ENCODE measurements at places on chromosomes 2 and 18.

DNA sequence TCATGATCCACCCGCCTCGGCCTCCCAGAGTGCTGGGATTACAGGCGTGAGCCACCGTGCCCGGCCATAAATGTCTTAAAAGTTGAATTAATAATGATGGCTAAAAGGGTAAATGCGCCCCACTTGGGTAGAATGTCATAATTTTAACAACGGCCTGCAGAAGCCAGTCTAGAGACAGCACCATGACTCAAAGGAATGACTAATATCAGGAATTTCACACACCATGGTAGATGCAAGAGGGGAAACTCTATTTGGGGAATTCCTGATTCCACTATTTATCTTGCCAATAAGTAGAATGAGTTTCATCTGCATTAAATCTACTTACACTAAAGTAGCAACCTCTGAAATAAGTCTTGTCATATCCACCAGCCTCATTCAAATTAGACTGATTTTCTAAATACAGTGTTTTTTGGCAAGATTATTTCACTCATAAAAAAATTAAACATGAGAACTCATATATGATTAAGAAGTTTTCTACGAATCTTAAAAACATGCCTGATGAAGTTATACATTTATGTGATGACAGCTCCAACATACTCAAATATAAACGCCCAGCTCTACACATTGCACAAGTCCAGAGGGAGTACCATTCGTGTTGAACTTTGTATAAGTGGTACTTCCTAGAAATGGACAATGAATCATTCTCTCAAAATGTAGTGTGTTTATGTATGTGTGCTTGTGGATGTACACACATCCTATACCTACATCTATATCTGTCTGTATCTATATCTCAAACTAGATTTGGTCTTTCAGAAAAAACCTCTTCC, 309.7 kb downstream of the IRS1 start:
- peaks cover 2% of the 10 kb centered on the region for H3K4me1 ChIP-seq
- H3K27ac ChIP-seq = no peak overlapping the region
- H3K36me3 ChIP-seq = no peaks in the 10 kb centered on the region
- DNase-seq = no peak
- H3K27me3 ChIP-seq = no peaks in the 10 kb centered on the region

- H3K4me1 ChIP-seq = peaks cover 17% of the 10 kb centered on the region
- peaks cover 55% of the 10 kb centered on the region for H3K36me3 ChIP-seq
- no peak overlapping the region for H3K4me3 ChIP-seq
- H3K27me3 ChIP-seq = no peaks in the 10 kb centered on the region
- DNase-seq = no peak
- peak overlapping the region; percentile 45 for H3K27ac ChIP-seq
Measured at GRCh38 chr2:143530758-143531157, 401.5 kb downstream of the ARHGAP15 start.

- H3K27me3 ChIP-seq = peaks cover 21% of the 10 kb centered on the region
- H3K4me1 ChIP-seq = peaks cover 5% of the 10 kb centered on the region
- peak overlapping the region; percentile 13 for H3K4me3 ChIP-seq
- H3K36me3 ChIP-seq = peaks cover 11% of the 10 kb centered on the region
- H3K27ac ChIP-seq = no peak overlapping the region
- no peak for DNase-seq
Measured at GRCh38 chr2:27306136-27306535, 2.1 kb downstream of the UCN start.

DNA sequence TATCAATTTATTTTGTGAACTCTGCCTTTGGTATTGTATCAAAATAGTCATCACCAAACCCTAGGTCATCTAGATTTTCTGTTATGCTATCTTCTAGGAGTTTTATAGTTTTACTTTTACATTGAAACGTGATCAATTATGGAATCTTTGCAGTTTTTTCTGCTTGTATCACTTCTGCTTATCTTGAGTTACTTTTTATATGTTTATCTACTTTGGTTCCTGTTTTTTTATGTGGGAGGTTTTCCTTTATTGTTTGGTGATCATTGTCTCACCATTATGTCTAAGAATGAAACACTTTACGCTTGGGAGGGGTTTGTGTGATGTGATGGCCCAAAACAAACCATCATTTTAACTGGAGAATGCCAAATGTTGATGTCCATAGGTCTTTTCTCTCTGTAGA, 261.2 kb downstream of the SPAG16 start:
- no peaks in the 10 kb centered on the region for H3K4me1 ChIP-seq
- H3K27me3 ChIP-seq = no peaks in the 10 kb centered on the region
- H3K36me3 ChIP-seq = no peaks in the 10 kb centered on the region
- no peak overlapping the region for H3K4me3 ChIP-seq
- no peak overlapping the region for H3K27ac ChIP-seq

- no peaks in the 10 kb centered on the region for H3K36me3 ChIP-seq
- no peaks in the 10 kb centered on the region for H3K4me1 ChIP-seq
Measured at GRCh38 chr18:31438402-31438801, 9.1 kb upstream of the DSG3 start.

GRCh38 chr2:133157141-133157540, 411.1 kb downstream of the NCKAP5 start:
- no peaks in the 10 kb centered on the region for H3K4me1 ChIP-seq
- H3K36me3 ChIP-seq = no peaks in the 10 kb centered on the region
- no peak for DNase-seq
- H3K4me3 ChIP-seq = no peak overlapping the region
- H3K27me3 ChIP-seq = no peaks in the 10 kb centered on the region
- no peak overlapping the region for H3K27ac ChIP-seq

DNA sequence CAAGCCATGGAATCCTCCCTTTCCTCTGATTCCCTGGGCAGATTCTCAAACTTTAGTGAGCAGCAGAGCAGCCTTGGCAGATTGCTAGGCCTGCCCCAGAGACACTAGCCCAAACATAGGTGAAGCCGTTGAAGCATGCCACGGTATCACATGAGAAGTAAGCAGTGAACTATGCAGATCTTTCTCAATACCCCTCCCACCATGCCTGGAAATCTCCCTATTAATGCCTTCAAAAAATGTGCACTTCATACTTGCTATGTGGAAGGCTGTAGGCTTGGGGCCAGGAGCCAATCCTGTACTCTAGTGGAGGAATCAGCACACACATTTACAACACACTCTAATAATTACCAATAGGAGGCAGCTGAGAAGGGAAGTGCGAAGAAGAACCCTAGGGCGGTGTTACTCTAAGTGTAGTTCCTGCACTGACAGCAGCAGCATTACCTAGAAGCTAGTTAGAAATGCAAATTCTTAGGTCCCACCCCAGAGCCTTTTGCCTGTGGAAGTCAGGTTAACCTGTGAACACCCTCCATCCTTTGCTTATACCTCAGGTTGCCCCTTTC, 305.1 kb upstream of the SPRED2 start:
- peaks cover 1% of the 10 kb centered on the region for H3K27me3 ChIP-seq
- H3K36me3 ChIP-seq = no peaks in the 10 kb centered on the region
- no peaks in the 10 kb centered on the region for H3K4me1 ChIP-seq
- H3K27ac ChIP-seq = no peak overlapping the region

- no peaks in the 10 kb centered on the region for H3K27me3 ChIP-seq
- H3K36me3 ChIP-seq = no peaks in the 10 kb centered on the region
- H3K4me1 ChIP-seq = no peaks in the 10 kb centered on the region
- no peak for DNase-seq
- H3K27ac ChIP-seq = no peak overlapping the region
Measured at GRCh38 chr18:37575646-37576045, 10.0 kb upstream of the CELF4 start.

- no peak for DNase-seq
- peaks cover 74% of the 10 kb centered on the region for H3K4me1 ChIP-seq
- H3K27me3 ChIP-seq = no peaks in the 10 kb centered on the region
- H3K36me3 ChIP-seq = peaks cover 17% of the 10 kb centered on the region
Measured at GRCh38 chr2:74001781-74002504, 17.2 kb downstream of the TET3 start.

DNA sequence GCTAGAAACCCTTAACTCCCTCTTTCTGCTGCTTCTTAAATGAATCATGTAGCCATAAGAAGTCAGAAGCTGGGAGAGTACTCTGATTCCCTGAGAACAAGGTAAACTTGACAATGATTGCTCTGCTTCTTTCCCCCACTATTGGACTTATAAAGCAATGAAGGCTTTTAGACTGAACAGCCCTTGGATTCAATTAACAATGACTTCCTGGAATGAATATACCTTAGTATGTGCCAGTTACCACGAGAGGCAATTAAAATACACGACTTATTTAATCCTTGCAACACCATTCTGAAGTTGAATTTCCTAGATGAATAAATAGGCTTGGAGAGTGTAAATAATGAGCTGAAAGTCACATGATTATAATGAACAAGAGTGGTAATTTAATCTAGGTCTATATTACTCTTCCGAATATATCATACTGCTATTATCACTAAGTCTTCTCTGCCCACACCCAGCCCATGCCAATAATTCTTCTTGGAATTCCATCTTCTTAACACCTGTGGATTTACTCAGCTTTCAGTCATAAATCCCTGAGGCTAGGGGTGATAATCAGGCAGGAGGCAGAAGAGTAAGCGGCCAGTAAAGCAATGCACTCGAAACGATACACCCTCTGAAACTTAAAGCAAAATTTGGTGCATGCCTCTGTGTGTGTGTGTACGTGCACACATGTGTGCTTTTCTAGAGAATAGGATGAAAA, 170.2 kb downstream of the ATAD2B start:
- H3K4me1 ChIP-seq = peaks cover 10% of the 10 kb centered on the region
- no peak overlapping the region for H3K27ac ChIP-seq
- H3K27me3 ChIP-seq = no peaks in the 10 kb centered on the region
- no peak overlapping the region for H3K4me3 ChIP-seq
- no peak for DNase-seq
- H3K36me3 ChIP-seq = peaks cover 36% of the 10 kb centered on the region

GRCh38 chr18:32048507-32049091, 30.0 kb downstream of the RNF125 start:
- H3K27ac ChIP-seq = peak overlapping the region; percentile 97
- peak overlapping the region; percentile 63 for H3K4me3 ChIP-seq
- no peak for DNase-seq
- H3K4me1 ChIP-seq = peaks cover 41% of the 10 kb centered on the region

DNA sequence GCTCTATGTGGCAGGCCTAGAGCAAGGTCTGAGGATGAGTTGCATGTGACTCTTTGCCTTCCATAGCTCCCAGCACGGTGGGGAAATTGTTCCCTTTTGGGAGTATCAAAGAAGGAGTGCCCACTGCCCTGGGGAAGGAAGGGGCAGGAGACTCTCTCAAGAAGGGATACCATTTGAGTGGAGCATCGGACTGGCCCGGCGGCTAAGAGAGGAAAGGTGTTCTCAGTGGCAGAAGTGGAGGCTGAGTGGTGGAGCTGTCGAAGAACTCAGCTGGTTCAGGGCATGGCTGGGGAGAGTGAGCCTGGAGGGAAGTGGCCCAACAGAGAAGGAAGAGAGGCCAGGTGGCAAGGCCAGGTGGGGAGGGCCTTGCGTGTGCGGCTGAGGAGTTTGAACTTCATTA, 235.2 kb downstream of the DYSF start:
- H3K36me3 ChIP-seq = no peaks in the 10 kb centered on the region
- no peak overlapping the region for H3K4me3 ChIP-seq
- H3K4me1 ChIP-seq = no peaks in the 10 kb centered on the region

- no peak for DNase-seq
- peaks cover 4% of the 10 kb centered on the region for H3K27me3 ChIP-seq
- H3K27ac ChIP-seq = no peak overlapping the region
Measured at GRCh38 chr18:74410441-74410992, 46.6 kb downstream of the DIPK1C start.

GRCh38 chr2:43024515-43025011, 201.8 kb downstream of the ZFP36L2 start:
- DNase-seq = no peak
- peaks cover 3% of the 10 kb centered on the region for H3K4me1 ChIP-seq
- H3K36me3 ChIP-seq = no peaks in the 10 kb centered on the region
- no peak overlapping the region for H3K4me3 ChIP-seq
- H3K27me3 ChIP-seq = peaks cover 4% of the 10 kb centered on the region
- H3K27ac ChIP-seq = no peak overlapping the region

- no peak overlapping the region for H3K4me3 ChIP-seq
- no peaks in the 10 kb centered on the region for H3K4me1 ChIP-seq
- no peaks in the 10 kb centered on the region for H3K27me3 ChIP-seq
Measured at GRCh38 chr2:201966691-201967438, 66.8 kb upstream of the FZD7 start.

DNA sequence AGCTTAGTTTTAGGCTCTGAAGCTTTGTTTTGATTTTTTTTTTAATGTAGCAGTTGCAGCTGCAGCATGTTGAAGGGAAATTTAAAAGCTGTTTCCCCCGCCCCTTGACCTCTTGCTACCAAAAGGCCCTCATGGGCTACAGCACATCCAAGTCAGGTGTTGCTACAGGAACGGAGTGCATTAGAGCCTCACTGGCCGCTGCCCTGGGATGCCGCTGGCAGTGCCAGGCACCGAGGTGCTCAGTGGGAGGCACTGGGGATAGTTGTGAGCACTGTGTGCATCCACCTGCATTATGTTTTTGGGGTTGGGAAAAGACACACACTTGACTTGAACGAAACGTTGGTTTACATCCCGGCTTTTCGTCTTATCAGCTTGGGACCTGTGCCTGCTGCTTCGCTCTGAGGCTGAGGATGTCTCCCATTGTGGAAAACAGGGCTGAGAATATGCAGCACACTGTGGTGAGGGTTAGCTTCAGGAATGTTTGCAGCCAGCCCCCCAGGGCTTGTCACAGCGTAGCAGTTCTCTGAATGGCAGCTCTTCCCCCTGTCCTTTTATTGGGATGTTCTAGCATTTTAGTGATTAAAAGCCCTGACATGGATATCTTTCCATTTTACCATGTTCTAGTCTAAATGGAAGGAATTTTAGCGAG, 24.1 kb downstream of the DCDC2C start:
- H3K27ac ChIP-seq = no peak overlapping the region
- H3K27me3 ChIP-seq = no peaks in the 10 kb centered on the region
- no peaks in the 10 kb centered on the region for H3K4me1 ChIP-seq
- no peak overlapping the region for H3K4me3 ChIP-seq
- H3K36me3 ChIP-seq = no peaks in the 10 kb centered on the region
- DNase-seq = no peak

DNA sequence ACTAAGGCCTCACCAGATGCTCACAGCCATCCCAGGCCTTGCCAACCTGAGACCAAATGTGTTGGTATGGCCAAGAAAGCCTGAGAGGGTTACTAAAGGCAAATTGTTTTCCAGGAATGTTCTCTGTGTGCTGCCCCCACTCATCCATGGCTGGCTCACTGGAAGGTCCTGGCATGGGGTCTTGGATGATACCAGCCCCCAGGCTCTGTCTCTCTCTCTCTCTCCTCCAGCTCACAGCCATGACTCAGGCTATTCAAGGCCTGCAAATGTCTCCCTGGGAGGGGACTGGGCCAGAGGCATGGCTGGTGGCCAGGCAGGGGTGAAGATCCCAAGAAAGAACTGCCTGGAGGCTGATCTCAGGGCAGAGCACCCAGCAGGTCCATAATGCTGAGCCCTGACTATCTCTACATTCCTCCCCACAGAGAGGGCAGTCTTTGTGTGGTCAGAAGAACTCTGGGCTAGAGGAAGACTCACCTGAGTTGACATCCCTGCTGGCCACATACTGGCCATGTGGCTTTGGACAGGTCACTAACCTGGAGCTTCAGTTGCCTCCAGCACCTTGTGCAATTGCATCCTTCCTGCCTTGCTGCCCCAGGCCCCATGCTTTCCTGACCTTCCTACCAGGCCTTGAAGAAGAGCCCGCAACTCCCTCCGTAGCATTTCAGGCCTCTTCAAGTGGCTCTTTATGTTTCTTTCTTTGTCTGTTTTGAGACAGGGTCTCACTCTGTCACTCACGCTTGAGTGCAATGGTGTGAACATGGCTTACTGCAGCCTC, 150.4 kb downstream of the ZFP36L2 start:
- DNase-seq = no peak
- H3K27me3 ChIP-seq = no peaks in the 10 kb centered on the region
- no peak overlapping the region for H3K27ac ChIP-seq
- H3K4me3 ChIP-seq = no peak overlapping the region

All from activated T-helper 2 cell treated with anti-CD3 and anti-CD28 coated beads, Interferon-gamma antibody, Interleukin-2, Interleukin-4, amounts not matched to agents 10 μg/mL and 5 μg/mL and 100 μg/mL, durations not matched to agents 14 hours and 24 hours and 36 hours (primary cell).